ENCODE measurements at places on chromosomes 6 and 20.

DNA sequence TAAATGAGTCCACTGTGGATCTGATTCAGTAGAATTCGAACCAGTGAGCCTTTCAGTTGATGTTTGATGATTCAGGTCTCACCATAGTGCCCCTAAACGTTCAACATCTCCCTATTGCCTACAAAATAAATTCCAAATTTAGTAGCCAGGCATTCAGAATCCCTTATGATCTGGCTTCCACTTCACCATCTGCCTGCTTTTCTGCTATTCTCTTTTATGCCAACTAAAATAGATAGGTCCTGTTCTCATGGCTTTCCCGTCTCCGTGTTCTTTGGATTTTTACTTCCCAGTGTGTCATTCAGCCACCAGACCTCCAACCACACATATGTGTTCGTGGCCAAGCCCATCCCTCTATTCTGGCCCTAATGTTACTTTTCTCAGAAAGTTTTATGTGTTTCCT is 410.4 kb downstream of the LMBRD1 start:
- no peak for DNase-seq

DNA sequence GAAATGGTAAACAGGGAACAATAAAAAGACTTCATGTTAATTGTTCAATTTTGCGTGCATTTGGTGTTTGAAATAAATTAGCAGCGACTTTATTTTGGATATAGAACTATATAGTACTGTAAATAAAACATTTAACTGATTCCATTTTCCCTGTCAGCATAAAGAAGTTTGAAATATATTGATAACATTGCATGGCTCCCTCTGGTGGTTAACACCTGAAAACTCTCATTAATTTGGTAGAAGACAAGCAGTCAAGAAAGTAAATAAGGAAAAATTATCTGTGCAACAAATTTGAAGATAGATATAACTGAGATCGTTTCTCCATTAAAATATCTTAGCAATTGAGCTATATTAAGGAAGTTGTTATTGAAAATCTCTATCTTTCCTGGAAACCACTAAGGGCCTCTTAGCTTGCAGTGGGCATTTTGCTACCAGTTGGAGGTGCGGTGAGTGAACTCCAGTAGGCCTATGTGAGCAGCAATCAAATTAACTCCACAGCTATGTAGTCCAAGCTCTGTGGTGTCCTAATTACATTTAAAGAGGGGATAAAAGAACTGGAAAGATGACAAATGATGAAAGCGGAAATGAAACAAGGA is 435.7 kb upstream of the FKBP1C start:
- no peak for DNase-seq

GRCh38 chr6:10578723-10579122 is 57.6 kb downstream of the GCNT2 start:
- no peak for DNase-seq

DNA sequence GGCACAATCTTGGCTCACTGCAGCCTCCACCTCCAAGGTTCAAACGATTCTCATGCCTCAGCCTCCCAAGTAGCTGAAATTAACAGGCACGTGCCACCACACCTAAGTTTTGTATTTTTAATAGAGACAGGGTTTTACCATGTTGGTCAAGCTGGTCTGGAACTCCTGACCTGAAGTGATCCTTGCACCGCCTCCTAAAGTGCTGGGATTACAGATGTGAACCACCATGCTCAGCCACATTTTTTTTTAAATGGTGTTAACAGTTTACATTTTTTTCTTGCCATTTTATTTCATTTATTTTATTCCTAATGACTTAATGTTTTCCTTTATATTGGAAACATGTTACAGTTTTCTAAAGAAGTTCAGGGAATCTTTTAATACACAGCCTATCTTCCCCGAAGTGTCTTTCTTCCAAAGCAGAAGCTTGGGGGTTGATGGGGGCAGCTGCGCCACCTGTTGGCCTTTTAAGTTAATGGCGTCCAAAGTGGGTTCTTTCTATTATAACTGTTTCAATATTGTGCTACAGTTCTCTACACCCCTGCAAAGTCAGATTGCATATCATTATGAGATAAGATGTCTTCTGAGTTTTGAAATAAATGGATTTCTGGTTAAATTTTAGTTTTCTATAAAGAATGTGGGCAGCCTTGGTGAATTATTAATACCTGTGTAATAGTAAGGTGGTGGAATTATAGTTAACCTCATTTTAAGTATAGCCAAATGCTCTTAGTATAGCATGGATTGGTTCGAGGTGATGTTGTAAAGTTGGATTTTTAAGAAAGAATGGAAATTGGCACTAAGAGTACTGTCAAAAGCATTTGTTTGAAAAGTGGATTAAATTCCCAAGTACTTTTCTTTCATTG is 42.0 kb upstream of the PLCG1 start:
- DNase-seq: peak; percentile 45

- no peak for DNase-seq
These were observed 12.2 kb upstream of the STK35 start for GRCh38 chr20:2089447-2089846.

GRCh38 chr6:138160329-138161087 is 1.2 kb upstream of the ARFGEF3 start:
- DNase-seq: no peak

DNA sequence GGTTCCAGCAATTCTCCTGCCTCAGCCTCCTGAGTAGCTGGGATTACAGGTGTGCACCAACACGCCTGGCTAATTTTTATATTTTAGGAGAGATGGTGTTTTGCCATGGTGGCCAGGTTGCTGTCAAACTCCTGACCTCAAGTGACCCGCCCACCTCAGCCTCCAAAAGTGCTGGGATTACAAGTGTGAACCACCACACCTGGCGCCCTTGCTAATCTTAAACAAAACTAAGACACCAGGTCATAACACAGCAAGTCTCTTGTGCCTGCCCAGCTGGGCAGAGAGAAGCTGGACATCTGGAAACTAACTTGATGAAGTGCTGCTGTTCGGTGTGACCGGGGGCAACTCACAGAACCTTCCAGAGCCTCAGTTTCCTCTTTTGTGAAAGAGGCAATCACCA is 68.0 kb downstream of the PPP1R3G start:
- no peak for DNase-seq

DNA sequence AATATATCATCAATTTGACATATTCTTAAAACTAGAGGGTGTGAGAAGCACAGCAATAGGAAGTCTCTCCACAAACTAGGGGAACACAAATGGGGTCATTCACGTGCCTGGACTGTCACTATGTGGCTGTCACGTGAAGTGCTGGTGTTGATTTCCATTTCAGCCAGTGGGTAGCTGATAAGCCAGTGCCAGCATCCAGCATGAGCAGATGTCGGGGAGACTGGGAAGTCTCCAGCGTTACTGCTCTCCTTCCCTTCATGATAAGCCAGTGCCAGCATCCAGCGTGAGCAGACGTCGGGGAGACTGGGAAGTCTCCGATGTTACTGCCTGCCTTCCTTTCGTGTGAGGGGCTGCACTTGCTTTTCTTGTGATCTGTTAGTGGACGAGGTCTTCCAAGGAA is 5.6 kb upstream of the SLC17A9 start:
- no peak for DNase-seq

GRCh38 chr6:33952016-33952415 is 148.2 kb upstream of the MLN start:
- no peak for DNase-seq

GRCh38 chr6:23334360-23334759 is 765.0 kb downstream of the HDGFL1 start:
- no peak for DNase-seq

- DNase-seq: peak; percentile 88
These were observed 121.5 kb upstream of the NEDD9 start for GRCh38 chr6:11353921-11354389.

GRCh38 chr6:107470364-107470763 is 11.0 kb upstream of the PDSS2 start:
- DNase-seq: no peak

GRCh38 chr20:5400164-5400762 is 83.5 kb upstream of the PROKR2 start:
- no peak for DNase-seq

DNA sequence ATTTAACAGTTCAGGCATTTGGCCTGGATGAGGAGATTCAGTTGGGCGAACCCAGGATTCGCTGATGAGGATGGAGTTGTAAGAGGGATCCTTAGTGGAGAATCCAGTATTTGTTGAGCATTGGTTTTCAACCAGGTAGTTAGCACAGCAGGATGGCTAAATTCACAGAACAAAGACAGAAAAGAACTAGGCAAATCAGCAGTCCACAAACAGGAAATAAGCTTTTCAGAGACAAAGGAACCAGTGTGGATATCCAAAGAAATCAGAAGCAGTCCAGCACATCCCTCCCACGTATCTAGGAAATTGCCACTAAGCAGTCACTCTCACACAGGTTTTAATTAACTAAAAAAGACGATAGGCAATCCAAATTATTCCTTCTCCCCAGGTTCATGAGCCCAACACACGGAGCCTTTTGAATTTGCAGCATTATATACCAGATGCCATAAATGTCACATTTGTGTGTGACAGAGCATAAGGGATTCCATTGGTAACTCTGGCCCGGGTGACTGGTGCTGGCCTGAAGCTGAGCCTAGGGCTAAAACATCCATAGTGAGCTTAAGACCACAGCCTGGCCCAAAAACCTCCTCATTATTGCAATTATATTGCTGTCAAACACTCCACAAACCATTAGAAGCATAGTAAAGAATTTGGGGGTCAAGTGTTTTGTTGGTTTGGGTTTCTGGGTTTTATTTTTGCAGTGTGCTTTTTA is 131.5 kb downstream of the SOBP start:
- no peak for DNase-seq

GRCh38 chr6:23176471-23176870 is 607.1 kb downstream of the HDGFL1 start:
- DNase-seq: no peak

DNA sequence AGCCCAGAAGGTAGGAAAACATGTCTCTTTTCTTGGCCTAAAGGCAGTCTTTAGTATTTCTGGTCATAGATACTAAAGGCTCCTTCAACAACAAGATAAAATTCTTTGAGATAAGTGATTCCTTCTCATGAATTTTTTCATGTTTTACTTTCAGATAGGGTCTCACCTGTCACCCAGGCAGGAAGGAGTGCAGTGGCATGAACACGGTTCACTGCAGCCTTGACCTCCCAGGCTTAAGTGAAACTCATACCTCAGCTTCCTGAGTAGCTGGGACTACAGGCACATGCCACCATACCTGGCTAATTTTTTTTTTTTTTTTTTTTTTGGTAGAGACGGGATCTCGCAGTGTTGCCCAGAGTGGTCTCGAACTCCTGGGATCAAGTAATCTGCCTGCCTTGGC is 9.1 kb downstream of the PNLDC1 start:
- no peak for DNase-seq

GRCh38 chr6:160798625-160799024 is 96.6 kb downstream of the PLG start:
- DNase-seq: no peak

GRCh38 chr6:75603106-75603420 is 1.4 kb downstream of the SENP6 start:
- DNase-seq: no peak

- DNase-seq: no peak
These were observed 211.1 kb downstream of the GMDS start for GRCh38 chr6:2034256-2034655.

DNA sequence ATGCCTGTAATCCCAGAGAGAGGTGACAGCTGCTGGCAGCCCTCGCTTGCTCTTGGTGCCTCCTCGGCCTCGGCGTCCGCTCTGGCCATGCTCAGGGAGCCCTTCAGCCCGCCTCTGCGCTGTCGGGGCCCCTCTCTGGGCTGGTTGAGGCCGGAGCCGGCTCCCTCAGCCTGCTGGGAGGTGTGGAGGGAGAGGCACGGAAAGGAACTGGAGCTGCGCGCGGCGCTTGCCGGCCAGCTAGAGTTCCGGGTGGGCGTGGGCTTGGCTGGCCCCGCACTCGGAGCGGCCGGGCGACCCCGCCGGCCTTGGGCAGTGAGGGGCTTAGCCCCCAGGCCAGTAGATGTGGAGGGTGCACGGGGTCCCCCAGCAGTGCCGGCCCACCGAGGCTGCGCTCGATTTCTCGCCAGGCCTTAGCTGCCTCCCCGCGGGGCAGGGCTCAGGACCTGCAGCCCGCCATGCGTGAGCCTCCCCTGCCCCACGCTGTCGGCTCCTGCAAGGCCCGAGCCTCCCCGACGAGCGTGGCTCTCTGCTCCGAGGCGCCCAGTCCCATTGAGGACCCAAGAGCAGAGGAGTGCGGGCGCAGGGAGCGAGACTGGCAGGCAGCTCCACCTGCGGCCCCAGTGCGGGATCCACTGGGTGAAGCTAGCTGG is 34.6 kb downstream of the C6orf52 start:
- DNase-seq: no peak

DNA sequence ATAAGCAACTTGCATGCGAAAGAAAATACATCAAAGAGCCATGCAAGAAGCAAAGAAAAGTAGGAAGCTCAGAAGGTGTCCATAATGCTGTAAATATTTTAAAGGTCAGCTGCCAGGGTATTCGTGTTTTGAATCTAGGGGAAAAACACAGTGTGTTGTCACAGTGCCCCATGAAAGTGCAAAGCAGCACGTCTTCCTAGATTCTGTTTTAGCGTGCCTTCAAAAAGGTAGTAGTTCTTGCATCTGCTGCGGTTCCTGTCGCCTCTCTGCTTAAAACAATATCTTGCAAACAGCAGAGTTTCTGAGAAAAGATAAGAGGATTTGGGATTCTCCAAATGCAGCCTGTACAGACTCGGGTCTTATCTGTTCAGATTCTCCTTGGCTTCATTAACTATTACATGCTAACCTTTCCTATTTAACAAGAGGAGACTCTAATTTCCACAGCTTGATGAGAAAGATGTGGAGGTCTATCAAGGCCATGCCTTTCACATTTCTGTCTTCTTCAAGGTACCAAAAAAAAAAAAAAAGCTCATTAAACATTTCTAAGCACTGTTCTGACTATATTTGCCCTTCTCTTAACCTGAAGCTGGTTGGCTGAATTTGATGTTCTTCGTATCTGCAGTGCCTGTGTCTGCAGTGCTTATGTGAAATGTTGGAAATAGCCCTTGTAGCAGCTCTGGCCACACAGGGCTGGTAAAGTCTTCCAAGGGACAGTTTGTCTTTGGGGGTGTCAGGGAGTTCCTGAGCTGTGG is 297.5 kb downstream of the ADGB start:
- no peak for DNase-seq

DNA sequence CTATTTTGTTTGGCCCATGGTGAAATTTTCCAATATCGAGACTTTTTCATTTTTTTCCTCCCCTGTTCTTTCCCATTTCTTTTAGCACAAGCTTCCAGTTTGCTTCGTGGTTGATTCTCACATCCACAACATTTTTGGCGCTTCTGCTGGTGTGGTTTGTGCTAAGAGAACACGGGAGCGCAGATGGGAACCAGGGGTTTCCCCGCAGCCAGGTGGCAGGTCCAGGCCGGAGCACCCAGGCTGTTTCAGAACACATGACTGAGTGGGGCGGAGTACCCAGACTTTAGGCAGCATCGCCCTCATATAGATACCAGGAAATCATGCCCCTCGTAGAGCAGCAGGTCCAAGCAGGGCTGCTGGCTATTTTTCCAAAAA is 58.0 kb downstream of the SYTL3 start:
- no peak for DNase-seq

GRCh38 chr6:14930366-14930989 is 315.4 kb upstream of the JARID2 start:
- no peak for DNase-seq
